Heart right ventricle (tissue), 16 donors: ENCODE measurements at places on chromosomes 11 and 22. TPM values are rescaled to one million over a fixed set of nuclear protein-coding genes. Genes with fewer than 3 reads are reported as not detected.

The C1QTNF5 gene
- 14.5 TPM for total RNA-seq

The TENM4 gene
- 0.74 TPM for total RNA-seq

The DEUP1 gene
- not detected for total RNA-seq

The OR51B5 gene
- total RNA-seq, result not detected

The BACE1 gene
- 15.1 TPM for total RNA-seq

The TBX10 gene
- total RNA-seq, result not detected

The HIC2 gene
- 2.4 TPM for total RNA-seq

The TRIM48 gene
- not detected for total RNA-seq

- peaks cover 15% of the 10 kb centered on the region for H3K4me1 ChIP-seq
- no peaks in the 10 kb centered on the region for H3K27me3 ChIP-seq
- H3K36me3 ChIP-seq, result no peaks in the 10 kb centered on the region
- no peak for DNase-seq
- no peak overlapping the region for H3K27ac ChIP-seq
Measured at GRCh38 chr11:130550984-130551383, 102.5 kb downstream of the ADAMTS15 start.

- H3K27me3 ChIP-seq, result no peaks in the 10 kb centered on the region
- H3K4me1 ChIP-seq, result no peaks in the 10 kb centered on the region
- H3K4me3 ChIP-seq, result no peak overlapping the region
- H3K27ac ChIP-seq, result no peak overlapping the region
- H3K36me3 ChIP-seq, result no peaks in the 10 kb centered on the region
Measured at GRCh38 chr11:108511851-108512474, 13.8 kb upstream of the POGLUT3 start.

GRCh38 chr11:87454241-87454640, 416.5 kb downstream of the TMEM135 start:
- no peak for DNase-seq
- no peaks in the 10 kb centered on the region for H3K4me1 ChIP-seq
- no peaks in the 10 kb centered on the region for H3K36me3 ChIP-seq
- no peaks in the 10 kb centered on the region for H3K27me3 ChIP-seq

- H3K4me1 ChIP-seq, result no peaks in the 10 kb centered on the region
- no peak for DNase-seq
- H3K27me3 ChIP-seq, result peaks cover 4% of the 10 kb centered on the region
- H3K27ac ChIP-seq, result no peak overlapping the region
Measured at GRCh38 chr22:18962308-18962635, 26.2 kb upstream of the PRODH start.

DNA sequence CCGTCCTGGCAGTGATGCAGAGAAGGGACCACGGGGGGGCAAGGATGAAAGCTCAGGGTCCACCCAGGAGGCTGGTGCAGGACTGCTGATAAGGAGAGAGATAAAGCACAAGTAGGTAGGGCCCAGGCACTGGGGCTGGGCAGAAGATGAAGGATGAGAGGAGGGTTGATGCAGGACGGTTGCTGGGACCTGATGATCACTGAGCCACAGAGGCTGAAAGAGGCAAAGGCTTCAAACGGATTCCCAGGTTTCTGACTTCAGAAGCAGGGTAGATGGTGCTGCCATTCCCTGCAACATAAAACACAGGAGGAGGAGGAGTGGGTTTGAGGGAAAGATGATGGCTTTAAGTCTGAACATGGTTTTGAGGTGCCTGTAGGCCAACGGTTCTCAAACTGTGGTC, 148.5 kb downstream of the TTC17 start:
- H3K4me3 ChIP-seq, result no peak overlapping the region
- H3K4me1 ChIP-seq, result no peaks in the 10 kb centered on the region
- peaks cover 4% of the 10 kb centered on the region for H3K27me3 ChIP-seq
- no peak for DNase-seq
- H3K36me3 ChIP-seq, result no peaks in the 10 kb centered on the region

- H3K36me3 ChIP-seq, result peaks cover 38% of the 10 kb centered on the region
- no peaks in the 10 kb centered on the region for H3K4me1 ChIP-seq
- no peak for DNase-seq
- H3K27ac ChIP-seq, result no peak overlapping the region
- H3K27me3 ChIP-seq, result no peaks in the 10 kb centered on the region
Measured at GRCh38 chr22:29334696-29335344, 19.3 kb upstream of the RASL10A start.

- DNase-seq, result no peak
- H3K27me3 ChIP-seq, result no peaks in the 10 kb centered on the region
- H3K4me3 ChIP-seq, result no peak overlapping the region
- H3K36me3 ChIP-seq, result no peaks in the 10 kb centered on the region
- H3K27ac ChIP-seq, result no peak overlapping the region
- H3K4me1 ChIP-seq, result no peaks in the 10 kb centered on the region
Measured at GRCh38 chr11:88405853-88406252, 68.3 kb upstream of the CTSC start.

GRCh38 chr11:72821920-72822799, 7.9 kb downstream of the ATG16L2 start:
- DNase-seq, result peak; percentile 93
- H3K4me3 ChIP-seq, result peak overlapping the region; percentile 62
- peak overlapping the region; percentile 70 for H3K27ac ChIP-seq
- peaks cover 91% of the 10 kb centered on the region for H3K36me3 ChIP-seq
- peaks cover 8% of the 10 kb centered on the region for H3K4me1 ChIP-seq

- DNase-seq, result no peak
- no peaks in the 10 kb centered on the region for H3K27me3 ChIP-seq
- H3K4me1 ChIP-seq, result peaks cover 8% of the 10 kb centered on the region
- H3K27ac ChIP-seq, result no peak overlapping the region
- H3K36me3 ChIP-seq, result no peaks in the 10 kb centered on the region
- no peak overlapping the region for H3K4me3 ChIP-seq
Measured at GRCh38 chr11:75955443-75955842, 140.4 kb downstream of the UVRAG start.

GRCh38 chr11:124301548-124301947, 12.2 kb downstream of the OR8D1 start:
- H3K4me3 ChIP-seq, result no peak overlapping the region
- H3K27ac ChIP-seq, result no peak overlapping the region
- DNase-seq, result no peak
- H3K36me3 ChIP-seq, result no peaks in the 10 kb centered on the region
- no peaks in the 10 kb centered on the region for H3K27me3 ChIP-seq
